ENCODE measurements at places on chromosomes 11 and 22.
A peak's percentile ranks its signal among the peaks of the same experiment; 100 is the strongest.

GRCh38 chr11:3230636-3231549, 1.3 kb downstream of the MRGPRE start:
- no peak for DNase-seq

DNA sequence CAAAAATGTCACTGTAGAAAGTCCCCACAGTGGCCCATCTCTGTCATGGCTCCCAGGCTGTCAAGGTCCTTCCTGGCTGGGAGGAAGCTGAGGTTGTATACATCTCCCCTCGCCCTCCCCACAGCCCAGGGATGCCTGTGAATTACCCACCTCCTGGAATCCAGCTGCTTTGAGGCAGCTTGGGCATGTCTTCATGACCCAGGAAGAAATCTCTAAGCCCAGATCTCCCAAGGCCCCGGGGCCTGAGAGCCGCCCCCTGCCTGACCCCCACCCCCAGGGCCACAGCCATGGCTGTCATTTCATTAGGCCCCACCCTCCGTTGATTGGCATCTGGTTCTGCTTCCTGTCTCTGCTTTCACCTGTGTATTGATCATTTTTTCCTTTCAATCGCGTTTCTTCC, 207.5 kb downstream of the TBC1D22A start:
- DNase-seq, result no peak

- no peak for DNase-seq
Observed at GRCh38 chr11:14052198-14052597, 89.7 kb downstream of the SPON1 start.

GRCh38 chr22:37818409-37819104, 4.6 kb upstream of the GALR3 start:
- DNase-seq, result peak; percentile 59

DNA sequence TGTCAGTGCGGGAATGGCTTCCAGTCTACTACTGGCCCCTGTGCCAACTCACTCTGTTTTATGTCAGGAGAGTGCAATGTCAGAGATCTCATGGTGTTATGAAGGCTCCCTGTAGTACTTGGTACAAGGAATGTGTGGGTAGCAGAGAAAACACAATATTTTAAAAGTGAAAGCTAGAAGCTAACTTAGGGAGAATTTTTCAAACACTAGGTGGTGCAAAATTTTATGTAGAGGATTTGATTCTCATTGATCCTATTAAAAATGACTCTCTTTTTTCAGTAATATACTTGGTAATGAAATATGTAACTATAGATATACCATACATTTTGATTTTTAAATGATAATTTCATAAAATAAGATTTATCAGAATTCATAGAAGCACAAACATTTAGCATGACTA, 134.7 kb downstream of the JRKL start:
- no peak for DNase-seq

DNA sequence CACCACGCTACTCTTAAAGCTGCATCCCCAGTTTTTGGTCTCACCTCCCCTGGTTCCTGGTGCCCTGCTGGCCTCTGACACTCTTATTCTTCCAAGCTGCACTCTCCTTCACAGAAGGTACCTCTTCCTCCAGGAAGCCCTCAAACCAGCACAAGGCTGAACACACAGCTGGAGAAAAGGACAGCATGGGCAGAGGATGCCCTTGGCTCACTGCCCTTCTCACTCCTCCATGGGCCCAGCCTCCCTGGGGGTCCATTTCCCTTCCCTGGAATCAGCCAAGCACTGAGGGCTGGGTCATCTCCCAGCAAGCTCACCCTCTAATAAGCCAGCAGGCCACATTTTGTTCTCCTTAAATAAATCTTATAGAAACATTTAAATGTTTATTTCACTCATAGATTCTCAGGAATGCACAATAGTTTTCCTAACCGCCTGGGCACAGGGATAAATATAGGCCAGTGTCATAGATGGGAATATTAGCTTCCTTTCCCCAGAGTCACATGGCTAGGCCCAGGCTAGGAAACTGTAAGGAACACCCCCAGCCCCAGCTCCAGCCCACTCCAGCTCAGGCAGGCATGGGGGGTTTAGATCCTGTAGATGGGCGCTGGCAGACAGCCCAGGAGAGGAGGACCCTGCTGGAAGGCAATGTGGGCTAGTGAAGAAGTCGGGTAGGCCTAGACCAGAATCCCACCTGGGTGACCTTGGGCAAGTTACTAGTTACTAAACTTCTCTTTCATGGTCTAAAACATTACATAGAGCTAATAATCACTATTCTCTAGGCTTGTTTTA, 51.5 kb downstream of the IRAG1 start:
- no peak for DNase-seq

GRCh38 chr11:121149116-121149515, 48.1 kb downstream of the TECTA start:
- no peak for DNase-seq

- DNase-seq, result peak; percentile 92
Observed at GRCh38 chr22:32801537-32802236, at the start of gene TIMP3. TSS of gene TIMP3 (plus strand) at chr22:32801705. CDS start at chr22:32802002, 297 bp downstream.

DNA sequence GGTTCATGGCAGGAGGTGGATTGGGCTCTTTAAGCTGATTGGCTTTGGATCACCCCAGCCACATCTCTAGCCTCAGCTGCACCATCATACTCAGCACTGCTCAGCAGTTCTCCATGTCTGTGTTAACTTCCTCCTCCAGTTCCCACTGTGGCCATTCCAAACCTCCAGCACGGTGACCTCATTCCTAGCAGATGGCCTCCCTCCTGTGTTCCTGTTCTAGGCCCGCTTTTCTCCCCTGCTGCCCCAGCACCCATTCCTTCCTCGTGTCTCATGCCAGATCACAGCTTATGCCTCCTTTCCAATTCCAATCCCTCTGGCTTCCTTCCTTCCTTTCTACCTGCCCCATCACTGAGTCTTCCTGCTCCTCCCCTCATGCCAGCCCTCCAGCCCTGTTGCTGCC, 96.1 kb downstream of the MICAL2 start:
- DNase-seq, result no peak

DNA sequence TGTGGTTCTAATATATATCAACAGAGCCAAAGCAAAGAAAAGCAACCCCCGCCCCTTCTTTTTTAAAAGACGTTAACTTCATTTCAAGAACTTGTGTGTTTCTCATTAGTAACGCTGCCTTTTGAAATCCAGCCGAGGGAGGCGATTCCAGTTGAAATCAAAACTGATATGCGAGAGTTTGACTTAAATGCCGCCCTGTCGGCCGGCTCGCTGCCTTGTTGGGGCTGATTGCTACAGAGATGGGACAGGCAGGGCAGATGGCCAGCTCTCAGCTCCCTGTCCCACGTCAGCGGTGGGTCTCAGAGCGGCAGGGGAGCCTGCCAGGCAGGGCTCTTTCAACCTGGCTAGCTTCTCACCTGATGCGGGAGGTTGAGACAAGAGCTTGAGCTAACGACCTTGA, 51.9 kb upstream of the ALX4 start:
- peak; percentile 3 for DNase-seq

DNA sequence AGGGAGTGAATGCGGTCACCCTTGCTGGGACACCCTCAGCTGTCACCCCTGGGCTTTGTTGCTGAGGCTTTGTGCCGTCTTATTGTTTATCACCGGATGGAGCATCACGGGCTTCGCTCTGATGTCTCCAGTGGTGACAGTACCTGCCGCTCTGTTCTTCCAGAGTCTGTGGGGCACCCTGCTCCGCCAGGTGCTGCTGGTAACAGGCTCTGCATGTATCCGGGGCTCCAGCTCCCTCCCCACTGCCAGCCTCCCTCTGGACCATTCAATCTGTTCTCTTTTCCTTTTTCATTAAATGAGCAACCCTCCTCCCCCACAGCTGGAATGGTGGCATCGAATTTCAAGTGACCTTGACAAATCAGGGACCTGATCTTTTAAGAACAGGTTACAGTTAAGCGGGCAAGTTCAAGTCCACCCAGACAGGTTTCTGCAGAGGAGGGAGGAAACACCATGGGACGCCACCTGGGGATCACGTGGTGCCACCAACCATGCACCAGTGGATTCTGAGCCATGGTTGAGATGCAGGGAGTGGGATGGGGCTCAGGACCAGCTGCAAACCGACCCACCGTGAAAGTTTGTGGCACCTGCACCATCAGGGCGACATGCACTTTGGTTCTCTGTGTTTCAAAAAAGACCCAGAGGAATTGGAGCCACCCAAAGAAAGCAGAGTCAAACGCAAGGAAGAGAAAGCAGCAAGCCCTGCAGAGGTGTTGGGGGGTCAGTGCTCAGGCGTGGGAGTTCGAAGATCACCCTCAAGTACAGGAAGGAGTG, 89.3 kb downstream of the BCR start:
- no peak for DNase-seq

DNA sequence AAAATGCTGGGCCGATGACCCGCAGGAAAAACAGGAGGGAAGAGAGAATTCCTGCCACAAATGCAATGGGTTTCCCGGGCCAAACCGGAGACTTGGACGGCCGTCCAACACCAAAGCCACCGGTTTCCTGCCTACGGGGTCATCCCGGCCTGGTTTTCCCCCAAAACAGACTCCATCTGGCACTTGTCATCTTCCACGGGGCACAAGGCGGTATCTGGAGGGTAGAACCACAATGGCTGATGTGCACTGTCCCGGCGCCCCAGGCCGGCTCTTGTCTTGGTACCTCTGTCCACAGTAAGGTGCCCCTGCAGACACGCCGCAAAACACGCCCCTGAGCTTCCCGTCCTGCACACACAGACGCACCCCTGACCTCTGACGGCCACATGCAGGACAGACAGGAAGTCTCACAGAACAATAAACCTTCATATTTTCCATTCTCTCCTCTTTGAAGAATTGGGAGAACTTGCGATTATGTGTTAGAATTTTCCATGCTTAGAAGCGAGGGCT, 20.1 kb downstream of the CELSR1 start:
- no peak for DNase-seq
